Stimulated activated CD4-positive, alpha-beta T cell treated with anti-CD3 and anti-CD28 coated beads, Interleukin-15, amount 100 ng/mL, for 1 hour (primary cell): ENCODE measurements at places on chromosomes 7 and 10.

- no peak for DNase-seq
These were observed 124.2 kb downstream of the LRRTM3 start for GRCh38 chr10:67049988-67050387.

- DNase-seq = no peak
These were observed 16.3 kb upstream of the COL1A2 start for GRCh38 chr7:94378356-94378755.

GRCh38 chr10:12839941-12840611 is 161.4 kb downstream of the CCDC3 start:
- no peak for DNase-seq

GRCh38 chr7:93148144-93148543 is at the start of gene SAMD9L:
Gene SAMD9L (minus strand): TSS chr7:93148385. CDS start chr7:93135971, 12,414 bp downstream.
- no peak for DNase-seq

DNA sequence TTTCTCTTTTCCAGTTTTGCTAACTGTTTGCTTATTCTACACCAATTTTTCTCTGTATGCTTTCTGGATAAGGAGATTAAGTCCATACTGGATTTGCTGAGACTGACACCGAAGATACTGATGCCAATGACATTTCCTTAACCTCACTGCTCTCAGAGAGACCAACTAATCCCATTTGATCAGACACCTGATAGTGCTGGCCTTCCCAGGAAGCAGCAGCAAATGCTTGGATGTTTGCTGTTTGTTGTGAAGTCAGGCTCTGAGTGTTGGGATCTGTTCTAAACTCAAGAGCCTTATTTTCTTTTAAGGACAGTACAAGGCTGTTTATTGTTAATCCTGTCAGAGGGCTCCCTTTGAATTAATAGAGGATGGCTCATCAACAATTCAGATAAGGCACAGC is 143.3 kb downstream of the ANK3 start:
- no peak for DNase-seq

GRCh38 chr10:31678139-31678536 is 250.5 kb downstream of the ARHGAP12 start:
- no peak for DNase-seq

DNA sequence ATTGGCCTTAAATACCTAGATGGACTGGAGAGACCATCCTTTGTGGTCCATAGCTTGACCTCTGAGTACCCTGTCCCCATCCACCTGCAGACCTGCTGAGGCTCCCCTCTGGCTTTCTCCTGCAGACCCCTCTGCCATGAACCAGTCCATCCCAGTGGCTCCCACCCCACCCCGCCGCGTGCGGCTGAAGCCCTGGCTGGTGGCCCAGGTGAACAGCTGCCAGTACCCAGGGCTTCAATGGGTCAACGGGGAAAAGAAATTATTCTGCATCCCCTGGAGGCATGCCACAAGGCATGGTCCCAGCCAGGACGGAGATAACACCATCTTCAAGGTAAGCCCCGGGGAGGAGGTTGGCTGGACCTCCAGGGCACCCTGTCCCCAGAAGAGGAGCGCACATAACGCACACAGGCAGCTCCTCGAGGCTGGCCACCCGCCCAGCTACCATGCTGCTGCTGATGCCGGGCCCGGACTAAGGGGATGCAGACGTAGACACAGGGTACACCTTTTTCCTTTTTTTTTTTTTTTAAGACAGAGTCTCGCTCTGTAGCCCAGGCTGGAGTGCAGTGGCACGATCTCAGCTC is 4.3 kb downstream of the IRF5 start:
- no peak for DNase-seq

- no peak for DNase-seq
These were observed 66.5 kb downstream of the RAB11FIP2 start for GRCh38 chr10:117980216-117980615.

- DNase-seq = no peak
These were observed 55.1 kb downstream of the INPP5F start for GRCh38 chr10:119780879-119781480.

GRCh38 chr10:88316292-88316861 is 266.7 kb downstream of the RNLS start:
- no peak for DNase-seq

GRCh38 chr10:80196270-80196949 is 8.9 kb downstream of the ANXA11 start:
- DNase-seq = peak; percentile 43

GRCh38 chr7:151237244-151238189 is 5.2 kb downstream of the CHPF2 start:
- no peak for DNase-seq

DNA sequence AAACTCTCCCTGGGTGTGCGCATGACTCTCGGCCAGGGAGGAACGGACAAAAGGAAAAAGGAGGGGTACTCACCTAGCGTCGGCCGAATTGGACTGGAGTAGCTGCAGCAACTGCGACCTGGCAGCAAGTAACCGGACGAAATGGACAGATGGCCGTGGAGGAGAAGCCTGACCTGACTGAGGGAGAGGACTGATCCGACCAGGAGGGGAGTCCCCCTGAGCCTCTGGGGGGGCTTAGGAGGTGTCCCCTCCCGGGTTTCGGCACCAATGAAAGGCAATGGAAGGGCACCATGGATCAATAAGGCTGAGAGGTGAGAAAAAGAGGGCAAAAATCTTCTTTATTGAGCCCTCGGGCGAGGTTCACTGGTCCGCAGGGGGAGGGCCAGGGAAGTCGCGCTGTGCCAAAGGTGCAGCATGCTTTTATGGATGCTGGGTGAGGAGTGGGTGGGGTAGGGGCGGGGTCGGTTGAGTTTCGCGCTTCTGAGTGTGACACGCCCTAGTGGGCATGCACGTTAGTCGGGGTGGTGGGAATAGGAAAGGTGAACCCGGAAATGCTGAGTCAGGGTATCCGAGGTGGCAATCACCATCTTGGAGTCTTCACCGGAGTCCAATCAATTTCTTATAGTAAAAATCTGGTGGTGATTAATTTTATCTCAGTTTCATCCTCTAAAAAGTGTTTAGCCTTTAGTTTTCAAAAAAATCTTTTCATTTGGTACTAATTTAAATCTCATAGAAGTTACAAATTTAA is 638.5 kb upstream of the DPP6 start:
- DNase-seq = no peak

DNA sequence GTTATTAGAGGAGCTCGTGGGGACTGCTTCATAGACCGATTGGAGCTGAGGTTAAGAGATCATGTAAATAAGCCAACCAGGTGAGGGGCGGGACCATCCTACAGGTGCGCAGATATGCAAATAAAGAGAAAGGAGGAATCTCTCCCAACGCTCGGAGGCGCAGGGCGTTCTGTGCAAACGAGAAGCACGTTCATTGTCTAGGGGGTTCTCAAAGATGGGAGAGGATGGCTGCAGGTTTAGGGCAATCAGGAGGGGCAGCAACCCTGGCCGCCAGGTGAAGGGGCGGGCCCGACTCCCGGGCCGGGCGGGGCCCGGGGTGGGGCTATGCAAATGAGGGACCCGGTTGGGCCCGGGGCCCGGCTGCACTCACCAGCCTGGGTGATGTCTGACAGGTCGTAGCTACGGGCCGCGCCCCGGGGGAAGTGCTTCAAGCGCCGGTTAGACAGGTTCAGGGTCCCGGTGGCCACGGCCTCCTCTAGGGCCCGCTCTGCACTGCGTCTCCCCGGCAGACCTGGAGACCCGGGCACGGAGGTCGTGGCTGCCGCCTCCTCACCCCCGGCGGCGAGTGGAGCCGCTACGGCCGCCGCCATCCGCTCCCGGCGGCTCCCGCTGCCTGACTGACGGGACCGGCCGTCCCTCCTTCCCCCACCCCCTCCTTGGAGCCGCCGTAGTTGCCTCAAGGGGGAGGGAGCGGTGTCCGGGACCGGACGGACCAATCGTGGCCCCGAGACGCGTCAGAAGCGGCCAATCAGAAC is at the start of gene LRCH4:
TSS of gene LRCH4 (minus strand) at position 619 of the 755 bp plus-strand sequence. CDS start at position 590, 29 bp downstream.
- DNase-seq = peak; percentile 45

- DNase-seq = no peak
These were observed 109.4 kb upstream of the ADAM12 start for GRCh38 chr10:126497672-126498071.

GRCh38 chr10:66586073-66586472 is 339.8 kb upstream of the LRRTM3 start:
- DNase-seq = no peak

DNA sequence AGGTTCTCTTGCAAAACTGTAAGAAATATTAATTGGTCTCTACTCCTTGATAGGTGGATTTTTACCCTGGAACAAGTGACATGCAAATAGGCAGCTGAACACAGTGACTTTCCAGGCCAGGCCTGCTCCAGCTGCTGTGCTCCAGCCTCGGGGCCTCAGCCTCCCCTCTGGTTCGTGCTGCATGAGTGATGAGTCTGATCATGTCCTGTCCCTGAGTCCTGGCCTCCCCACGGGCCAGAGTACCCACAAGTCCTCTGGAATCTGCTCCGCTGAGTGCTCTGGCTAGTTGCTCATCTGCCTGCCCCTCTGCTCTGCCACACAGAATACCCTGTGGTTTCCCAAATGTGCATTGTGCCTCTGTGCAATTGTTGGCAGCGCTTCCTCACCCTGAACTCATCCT is 80.1 kb upstream of the PDZD8 start:
- no peak for DNase-seq

- no peak for DNase-seq
These were observed 71.1 kb downstream of the ADAM22 start for GRCh38 chr7:88005191-88005590.

- DNase-seq = no peak
These were observed 216.8 kb downstream of the PTEN start for GRCh38 chr10:88080213-88080612.

DNA sequence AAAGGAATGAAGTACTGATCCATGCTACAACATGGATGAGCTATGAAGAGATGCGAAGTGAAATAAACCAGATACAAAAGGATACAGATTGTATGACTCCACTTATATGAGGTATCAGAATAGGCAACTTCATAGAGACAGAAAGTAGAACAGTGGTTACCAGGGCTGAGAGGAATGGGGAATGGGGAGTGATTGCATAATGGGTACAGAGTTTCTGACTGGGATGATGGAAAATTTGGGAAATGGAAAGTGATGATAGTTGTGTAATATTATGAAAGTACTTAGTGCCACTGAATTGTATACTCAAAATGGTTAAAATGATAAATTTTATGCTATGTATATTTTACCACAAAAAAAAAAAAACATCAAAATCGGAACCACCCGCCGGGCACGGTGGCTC is 3.9 kb downstream of the ATXN7L1 start:
- DNase-seq = no peak

- DNase-seq = no peak
These were observed 168.6 kb downstream of the MLLT10 start for GRCh38 chr10:21702633-21703111.

DNA sequence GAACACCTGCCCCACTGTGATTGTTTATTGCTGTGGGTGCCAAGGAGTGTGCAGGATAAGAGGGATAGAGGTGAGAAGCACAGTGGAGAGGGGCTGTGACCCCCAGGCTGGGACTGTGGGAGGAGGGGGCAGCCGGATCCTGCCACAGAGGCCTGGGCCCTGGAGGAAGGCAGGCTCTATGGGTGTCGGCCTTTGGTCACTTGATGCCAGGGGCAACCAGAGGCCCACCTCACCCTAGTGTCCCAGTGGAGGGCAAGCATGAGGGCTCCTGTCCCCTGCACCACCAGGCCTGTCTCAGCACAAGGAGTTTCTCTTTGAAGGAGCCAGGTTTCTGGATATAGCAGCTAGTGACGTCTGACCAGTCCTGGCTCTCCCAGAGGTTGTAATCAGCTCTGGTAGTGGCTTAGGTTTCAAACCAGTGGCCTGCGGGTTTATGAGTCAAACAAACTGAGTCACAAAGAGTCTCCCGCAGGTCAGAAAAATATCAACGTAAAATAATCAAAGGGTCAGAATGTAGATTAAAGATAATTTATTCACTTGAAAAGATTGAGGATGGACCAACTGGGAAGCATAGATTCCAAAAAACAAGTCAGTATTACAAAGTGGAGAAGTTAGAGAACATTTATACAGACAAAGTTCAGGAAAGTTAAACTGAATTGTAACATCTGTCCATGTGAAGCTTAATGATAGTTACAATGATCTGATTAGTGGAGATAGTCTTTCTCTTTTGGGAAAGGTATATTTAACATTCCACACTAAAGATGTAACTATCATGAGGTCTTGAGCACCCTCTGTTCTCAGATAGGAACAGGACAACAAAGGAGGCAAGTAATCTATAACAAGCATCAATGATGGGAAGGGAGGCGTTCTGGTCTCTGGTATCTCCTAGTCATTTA is 37.2 kb upstream of the ZNF488 start:
- DNase-seq = no peak

GRCh38 chr10:16030562-16030961 is 170.3 kb upstream of the MINDY3 start:
- no peak for DNase-seq

GRCh38 chr7:142808802-142809583 is 38.2 kb downstream of the PRSS2 start:
- peak; percentile 88 for DNase-seq

GRCh38 chr7:104530251-104530650 is 201.8 kb downstream of the LHFPL3 start:
- no peak for DNase-seq

DNA sequence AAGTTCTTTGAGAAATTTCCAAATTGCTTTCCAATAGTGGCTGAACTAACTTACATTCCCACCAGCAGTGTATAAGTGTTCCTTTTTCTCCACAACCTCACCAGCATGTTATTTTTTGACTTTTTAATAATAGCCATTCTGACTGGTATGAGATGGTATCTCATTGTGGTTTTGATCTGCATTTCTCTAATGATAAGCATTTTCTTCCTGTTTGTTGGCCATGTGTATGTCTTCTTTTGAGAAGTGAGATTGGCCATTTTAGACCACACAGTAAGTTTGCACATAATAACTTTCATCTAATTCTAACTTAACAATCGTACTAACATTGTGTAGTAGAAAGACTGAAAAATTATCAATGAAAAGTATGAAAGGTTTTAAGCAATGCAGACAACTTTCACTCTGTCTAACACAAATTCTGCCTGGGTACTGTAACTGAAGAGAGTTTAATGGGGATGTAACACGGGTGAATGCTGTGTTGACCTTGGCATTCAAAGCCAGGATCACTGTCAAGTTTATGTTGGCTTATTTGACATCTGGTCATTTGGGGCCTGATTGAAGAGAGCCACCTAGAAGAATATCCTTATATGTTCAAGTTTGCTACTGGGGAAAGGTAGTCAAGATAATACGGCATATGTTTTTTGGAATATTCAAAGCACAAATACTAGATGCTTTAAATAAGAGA is 50.4 kb downstream of the FAM171A1 start:
- DNase-seq = no peak

DNA sequence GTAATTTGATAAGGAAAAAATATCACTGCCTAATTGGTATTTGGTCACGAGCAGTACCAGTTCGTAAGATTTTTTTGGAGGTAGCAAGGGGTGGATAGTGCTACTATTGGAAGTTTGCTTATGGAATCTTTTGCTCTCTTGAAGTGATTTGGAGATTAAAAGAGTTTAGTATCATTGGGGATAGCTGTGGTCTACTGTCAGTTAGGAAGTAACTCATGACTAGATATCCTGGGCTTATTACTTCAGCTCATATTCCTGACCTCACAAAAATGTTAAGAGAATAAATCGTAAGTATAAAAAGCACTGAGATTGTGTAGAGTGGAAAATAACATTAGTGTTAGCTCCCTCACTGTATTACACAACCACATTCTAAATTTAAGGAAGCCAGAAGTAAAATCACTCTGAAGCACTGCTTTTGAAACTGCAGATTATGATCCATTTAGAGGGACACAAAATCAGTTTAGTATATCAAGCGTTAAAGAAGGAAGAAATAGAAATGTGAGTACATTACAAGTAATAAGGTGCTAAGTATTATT is 22.6 kb downstream of the SGPL1 start:
- no peak for DNase-seq
